Activated naive CD4-positive, alpha-beta T cell (primary cell): ENCODE measurements at places on chromosomes 6 and 20.

- DNase-seq = no peak
Measured at GRCh38 chr6:130933712-130934200, 106.5 kb downstream of the SMLR1 start.

DNA sequence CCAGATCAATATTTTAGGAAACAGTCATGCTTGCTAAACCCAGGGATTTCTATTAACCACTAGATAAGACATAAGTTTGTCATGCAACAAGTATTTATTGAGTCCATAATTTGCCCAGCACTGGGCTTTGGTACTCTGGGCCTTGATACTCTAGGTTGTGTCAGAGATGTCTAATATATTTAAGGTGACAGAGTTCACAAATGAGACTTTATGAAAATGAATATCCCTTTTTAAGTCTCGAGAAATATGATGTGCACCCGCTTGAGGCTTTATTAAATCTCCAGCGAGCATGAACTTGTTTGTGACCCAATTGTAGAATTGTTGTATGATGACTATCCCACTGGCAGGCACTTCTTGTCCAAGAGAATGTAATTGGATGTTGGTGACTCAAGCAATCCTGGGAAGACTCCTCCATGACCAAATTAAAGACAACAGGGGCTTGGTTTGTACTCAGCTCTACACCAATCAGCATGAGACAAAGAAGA, 109.2 kb downstream of the ESR1 start:
- no peak for DNase-seq

- no peak for DNase-seq
Measured at GRCh38 chr6:20541382-20541781, 7.1 kb downstream of the CDKAL1 start.

GRCh38 chr6:145075425-145075824, 659.9 kb downstream of the EPM2A start:
- DNase-seq = no peak
